ENCODE measurements at places on chromosomes 1 and 21.

- no peak for DNase-seq
Measured at GRCh38 chr1:67590329-67590728, 94.7 kb upstream of the GADD45A start.

- DNase-seq: no peak
Measured at GRCh38 chr1:156148216-156148615, 5.2 kb upstream of the SEMA4A start.

DNA sequence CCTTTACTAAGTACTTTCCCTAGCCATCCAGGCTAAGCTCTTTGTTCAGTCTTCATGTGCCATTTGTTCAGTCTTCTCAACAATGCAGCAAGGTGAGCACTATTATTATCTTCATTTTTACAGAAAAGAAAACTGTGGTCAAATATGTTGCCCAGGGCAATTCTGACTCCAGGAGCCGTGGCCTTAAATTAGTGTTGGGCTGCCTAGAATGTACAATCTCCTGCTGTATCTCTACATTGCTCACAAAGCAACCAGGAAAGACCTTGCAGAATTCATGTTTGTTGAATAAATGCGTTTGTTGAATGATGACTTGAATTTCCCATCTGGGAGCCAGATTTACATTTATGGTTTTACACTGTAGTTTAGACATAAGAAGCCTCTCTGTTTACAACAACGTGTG is 14.2 kb downstream of the CD101 start:
- DNase-seq: peak; percentile 68

GRCh38 chr1:224558904-224559303 is 57.2 kb upstream of the CNIH3 start:
- no peak for DNase-seq

DNA sequence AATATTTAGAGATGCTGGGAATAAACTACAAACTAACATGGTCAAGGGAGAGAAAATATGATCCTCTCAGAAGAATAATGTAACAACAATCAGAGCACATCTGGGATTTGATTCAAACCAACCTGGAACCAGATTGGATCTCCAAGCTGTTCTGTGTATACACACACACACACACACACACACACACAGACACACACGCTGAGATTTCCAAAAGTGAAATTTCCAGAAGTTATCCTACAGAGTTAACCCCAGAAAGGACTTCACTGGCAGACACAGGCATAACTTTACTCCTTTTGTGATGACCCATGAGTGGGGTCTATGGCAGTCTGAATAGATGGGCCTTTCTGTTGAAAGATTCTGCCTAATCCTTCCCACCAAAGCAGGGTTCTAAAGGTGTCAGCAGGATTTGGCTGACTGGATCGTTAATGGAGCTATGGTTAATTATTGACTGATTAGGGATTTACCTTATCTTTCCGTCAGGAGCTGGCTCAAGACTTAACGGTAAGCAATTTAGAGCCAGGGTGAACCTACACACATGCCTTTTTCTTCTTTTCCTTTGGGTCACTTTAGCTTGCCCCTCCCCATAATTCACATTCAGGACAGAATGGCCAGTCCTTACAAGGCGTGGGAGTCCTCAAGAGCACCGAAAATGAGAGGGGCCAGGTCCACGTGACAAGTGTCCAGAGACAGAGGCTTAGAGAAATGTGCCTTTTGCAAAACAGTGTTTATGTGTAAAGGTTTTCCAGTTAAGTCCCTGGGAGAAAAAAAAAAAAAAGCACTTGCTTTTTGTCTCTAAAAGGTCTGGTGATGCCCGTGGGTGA is 10.9 kb upstream of the PROX1 start:
- DNase-seq: no peak

- DNase-seq: no peak
Measured at GRCh38 chr1:22611530-22611947, 24.9 kb upstream of the C1QA start.

DNA sequence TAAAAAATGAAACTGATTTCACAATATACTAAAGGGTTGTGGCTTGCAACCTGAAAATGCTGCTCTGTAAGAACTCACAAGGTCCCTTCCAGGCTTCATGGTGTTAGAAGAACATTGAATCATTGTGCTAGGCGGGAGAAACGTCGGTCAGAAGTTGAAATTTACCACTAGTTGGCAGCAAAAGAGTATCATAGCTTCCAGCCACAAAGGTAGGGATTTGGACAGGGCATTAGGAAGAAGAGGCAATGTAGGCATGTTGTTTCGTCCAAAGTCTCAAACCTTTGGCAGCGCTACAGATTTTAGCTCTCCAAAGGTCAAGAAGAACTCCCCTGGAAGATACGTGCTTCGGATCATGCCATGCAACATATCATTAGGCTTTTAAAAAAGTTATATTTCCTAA is 62.5 kb upstream of the ZP4 start:
- no peak for DNase-seq

GRCh38 chr1:88783145-88783544 is 99.1 kb downstream of the PKN2 start:
- DNase-seq: no peak

- DNase-seq: no peak
Measured at GRCh38 chr1:14168326-14169063, 430.0 kb upstream of the KAZN start.

- no peak for DNase-seq
Measured at GRCh38 chr1:159927211-159927848, 2.0 kb upstream of the TAGLN2 start.

- DNase-seq: no peak
Measured at GRCh38 chr1:117606649-117607430, 992 bp downstream of the TENT5C start.

DNA sequence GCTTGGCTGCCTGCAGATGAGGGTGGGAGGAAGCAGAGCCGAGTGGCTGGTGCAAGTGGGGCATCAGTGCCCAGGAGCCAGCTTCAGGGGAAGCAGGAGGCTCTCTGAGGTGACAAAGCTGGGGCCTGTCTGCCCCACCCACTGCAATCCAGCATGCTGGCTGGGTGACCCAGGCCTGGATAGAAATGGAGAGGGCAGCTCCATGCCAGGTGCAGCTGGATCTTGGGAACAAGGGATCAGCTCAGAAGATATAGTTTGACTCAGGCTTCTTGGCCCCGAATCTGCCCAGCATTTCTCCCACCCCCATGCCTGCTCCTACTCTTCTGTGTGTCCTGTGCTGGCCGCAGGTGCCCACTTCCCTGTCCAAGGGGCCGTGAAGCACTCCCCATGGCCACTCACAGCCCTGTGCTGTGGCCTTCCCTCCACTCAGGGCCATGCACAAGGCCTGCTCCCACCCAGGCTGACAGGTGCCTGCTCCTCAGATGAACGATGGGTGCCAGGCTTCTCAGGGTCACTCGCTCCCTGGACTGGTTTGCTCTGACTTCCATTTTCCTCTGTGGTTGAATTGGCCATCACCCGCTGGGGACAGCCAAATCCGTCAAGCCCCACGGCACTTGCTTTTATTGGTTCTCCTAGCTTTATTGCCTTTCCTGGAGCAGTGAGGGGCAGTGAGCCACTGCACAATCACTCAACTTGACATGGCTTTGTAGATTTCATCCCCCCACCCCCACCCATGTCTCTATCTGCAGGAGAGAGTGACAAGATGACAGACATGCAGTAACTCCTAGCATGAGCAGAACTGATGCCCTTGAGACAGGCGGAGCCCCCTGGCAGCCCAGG is 174.8 kb upstream of the VAMP3 start:
- DNase-seq: no peak

GRCh38 chr1:4397196-4397595 is 257.2 kb upstream of the AJAP1 start:
- no peak for DNase-seq

DNA sequence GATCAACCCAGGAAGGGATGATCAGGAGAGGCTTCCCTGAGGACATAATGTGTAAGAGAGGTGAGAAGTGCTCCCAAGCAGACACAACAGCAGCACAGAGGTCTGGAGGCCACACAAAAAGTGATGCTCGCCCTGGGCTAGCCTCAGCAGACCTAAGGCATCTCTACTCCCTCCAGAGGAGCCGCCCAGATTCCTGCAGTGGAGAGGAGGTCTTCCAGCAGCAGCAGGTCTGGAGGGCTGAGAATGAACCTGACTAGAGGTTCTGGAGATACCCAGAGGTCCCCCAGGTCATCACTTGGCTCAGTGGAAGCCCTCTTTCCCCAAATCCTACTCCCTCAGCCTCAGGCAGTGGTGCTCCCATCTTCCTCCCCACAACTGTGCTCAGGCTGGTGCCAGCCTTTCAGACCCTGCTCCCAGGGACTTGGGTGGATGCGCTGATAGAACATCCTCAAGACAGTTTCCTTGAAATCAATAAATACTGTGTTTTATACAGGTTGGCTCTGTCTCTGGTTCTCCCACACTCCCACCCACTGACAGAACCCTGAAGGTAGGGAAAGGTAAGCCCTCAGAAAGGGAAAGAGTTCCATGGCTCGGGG is 5.0 kb downstream of the GJB3 start:
- DNase-seq: no peak

DNA sequence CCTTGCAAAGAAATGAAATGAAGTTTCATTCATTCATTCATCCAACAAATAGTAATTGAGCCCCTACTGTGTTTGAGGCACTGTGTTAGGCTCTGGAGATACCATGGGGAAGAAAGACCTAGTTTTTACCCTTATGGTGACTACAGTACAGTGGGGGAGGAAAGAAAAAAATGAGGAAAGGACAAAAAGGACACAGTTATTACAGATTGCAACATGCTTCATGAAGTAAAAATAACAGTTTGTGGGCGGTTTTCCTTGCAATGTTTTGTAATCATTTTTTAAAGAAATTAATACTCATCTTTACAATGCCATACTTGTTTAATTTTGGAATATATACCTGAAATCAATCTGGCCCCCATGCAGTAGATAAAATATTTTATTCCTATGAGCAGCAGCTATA is 120.3 kb downstream of the TM2D1 start:
- no peak for DNase-seq

GRCh38 chr1:12113433-12114339 is 50.6 kb downstream of the TNFRSF8 start:
- DNase-seq: no peak

GRCh38 chr1:154418923-154419619 is 13.9 kb downstream of the IL6R start:
- DNase-seq: no peak

DNA sequence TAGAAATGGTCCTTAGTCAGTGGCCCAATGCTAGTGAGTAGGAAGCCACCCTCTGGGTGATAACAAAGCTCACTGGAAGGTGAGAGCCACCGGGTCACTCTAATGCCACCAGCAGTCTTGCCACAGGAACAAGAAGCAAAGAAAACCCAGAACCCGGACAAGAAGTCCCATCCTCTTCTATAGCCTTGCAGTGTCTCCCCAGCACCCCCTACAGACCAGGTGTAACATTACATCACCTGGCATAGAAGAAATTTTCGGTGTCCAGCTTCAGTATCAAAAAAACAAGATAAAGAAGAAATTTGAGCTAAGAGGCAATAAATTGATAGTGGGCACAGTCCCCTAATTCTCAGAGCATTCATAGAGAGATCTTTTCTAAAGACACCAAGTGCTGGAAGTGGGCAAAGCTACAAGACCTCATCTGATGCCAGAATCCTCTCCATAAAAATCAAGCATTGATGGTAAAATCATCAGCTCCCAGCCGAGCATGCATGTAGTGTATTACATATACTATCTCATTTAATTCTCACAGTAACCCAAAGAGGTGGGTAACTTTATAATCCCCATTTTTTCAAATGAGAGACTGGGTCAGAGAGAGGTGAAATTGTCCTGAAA is 491.0 kb downstream of the MATN1 start:
- no peak for DNase-seq

DNA sequence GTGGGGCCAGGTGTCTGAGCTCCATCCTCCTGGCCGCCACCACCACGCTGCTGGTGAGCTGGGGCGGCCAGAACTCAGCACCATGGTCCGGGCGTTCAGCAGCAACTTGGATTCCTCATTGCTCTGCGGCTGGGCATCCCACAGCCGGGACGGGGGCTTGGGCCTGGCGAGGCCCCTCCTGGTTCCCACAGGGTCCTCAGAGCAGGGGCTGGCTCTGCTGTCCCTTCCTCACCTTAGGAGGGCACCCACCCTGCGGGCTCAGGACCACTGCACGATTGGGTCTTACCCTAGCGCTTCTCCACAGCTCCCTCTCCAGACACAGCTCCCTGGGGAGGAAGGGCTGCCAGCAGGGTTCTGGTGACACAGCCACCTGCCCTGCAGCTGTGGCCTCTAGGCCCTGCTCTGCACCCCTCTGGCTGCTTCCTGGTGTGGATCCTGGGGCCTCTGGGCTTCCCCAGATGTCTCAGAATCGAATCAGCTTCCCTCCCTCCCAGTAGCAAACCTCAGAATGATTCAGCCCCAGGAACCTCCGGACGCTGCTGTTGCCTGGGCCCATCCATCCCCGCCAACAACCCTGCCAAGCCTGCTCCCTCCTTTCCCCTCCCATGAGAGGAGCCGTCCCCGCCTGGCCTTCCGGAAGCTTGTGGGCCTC is 25.0 kb downstream of the CRYAA start:
- no peak for DNase-seq

GRCh38 chr1:57109883-57110282 is 144.1 kb upstream of the C8B start:
- no peak for DNase-seq

- DNase-seq: no peak
Measured at GRCh38 chr1:173241528-173242347, 34.6 kb upstream of the TNFSF4 start.

GRCh38 chr1:202201971-202202370 is 8.4 kb downstream of the LGR6 start:
- DNase-seq: no peak

All from NCI-H1417 treated with DMSO at 0.1 percent for 48 hours (cell line).